ENCODE measurements at places on chromosomes 7 and 10.

- no peak for DNase-seq
These were observed 183.0 kb downstream of the THSD7A start for GRCh38 chr7:11648980-11649379.

DNA sequence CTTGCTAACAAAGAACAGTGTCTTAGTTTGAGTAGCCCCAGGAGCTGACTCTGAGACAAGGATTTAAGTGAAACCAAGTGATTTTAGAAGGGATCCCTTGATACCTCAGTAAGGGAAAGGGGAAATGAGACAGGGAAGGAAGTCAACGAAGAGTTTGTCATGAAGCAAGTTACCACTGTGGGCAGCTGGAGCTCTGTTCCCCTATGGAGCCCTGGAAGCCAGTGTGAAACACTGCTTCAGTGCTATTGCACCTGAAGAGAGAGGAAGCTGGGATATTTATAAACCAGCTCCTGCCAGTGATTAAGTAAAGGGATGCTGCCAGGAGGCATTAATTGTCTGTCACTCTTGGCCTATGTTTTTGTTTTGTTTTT, 58.9 kb upstream of the WAPL start:
- DNase-seq: no peak

- DNase-seq: no peak
These were observed 86.0 kb upstream of the FAM20C start for GRCh38 chr7:106356-106755.

DNA sequence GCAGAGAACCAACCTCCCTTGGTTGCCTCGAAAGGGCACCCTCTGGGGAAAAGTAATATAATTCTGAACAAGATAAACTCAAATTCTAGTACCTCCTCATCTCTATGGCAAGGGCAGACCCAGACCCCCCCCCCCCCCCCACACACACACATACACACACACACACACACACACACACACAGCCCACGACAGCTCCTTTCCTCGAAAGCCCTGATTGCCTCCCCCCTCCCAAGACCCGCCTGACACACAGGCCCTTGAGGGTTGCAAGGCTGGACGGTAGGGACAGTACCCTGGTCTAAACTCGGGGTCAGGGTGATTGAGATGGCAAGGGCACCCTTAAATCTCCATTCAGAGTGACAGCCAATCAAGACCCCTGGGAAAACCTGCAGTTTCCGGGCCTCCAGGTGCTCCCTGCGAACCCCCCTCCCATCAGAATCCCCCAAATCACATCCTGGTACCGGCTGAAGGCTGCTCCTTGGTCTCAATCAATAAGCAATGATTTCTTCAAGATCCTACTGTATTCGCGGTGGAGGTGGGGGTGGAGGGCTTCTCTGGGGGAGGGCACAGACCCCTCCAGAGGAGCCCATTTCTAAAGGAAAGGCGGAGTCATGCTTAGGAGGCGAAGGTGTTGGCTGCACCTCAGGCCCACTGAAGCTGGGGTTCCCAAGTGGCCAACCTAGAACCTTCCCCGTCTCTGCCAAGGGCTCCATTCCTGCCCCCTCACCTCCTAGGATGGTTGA, 100.7 kb downstream of the HIP1 start:
- DNase-seq: no peak

GRCh38 chr10:30013757-30014156, 45.6 kb downstream of the JCAD start:
- DNase-seq: no peak

DNA sequence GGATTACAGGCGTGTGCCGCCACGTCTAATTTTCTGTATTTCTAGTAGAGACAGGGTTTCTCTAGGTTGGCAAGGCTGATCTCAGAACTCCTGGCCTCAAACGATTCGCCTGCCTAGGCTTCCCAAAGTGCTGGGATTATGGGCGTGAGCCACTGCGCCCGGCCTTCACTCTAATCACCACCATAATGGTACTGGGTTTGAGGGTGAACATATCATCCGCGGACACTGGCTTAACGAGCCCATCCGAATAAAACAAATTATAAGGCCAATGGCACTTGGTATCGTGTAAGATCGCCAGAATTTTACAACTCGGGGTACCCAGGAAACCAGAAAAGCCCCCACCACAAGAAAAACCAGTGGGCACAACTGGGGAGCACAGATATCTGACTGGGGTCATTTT, 580 bp downstream of the FAM200A start:
- DNase-seq: no peak

DNA sequence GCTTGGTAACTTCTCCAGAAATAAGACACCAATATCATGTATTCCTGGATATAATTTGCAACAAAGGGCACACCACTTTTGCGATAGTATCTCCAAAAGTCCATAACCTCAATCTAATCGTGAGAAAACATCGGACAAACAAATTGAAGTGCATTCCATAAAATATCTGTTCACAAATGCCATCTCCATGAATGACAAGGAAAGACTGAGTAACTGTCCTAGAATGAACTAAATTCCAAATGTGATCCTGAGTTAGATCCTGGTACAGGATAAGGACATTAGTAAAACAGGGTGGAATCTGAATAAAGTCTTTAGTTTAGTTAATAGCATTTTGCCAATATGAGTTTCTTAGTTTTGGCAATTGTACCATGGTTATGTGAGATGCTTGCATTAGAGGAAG, 384.2 kb downstream of the SUGCT start:
- DNase-seq: no peak

DNA sequence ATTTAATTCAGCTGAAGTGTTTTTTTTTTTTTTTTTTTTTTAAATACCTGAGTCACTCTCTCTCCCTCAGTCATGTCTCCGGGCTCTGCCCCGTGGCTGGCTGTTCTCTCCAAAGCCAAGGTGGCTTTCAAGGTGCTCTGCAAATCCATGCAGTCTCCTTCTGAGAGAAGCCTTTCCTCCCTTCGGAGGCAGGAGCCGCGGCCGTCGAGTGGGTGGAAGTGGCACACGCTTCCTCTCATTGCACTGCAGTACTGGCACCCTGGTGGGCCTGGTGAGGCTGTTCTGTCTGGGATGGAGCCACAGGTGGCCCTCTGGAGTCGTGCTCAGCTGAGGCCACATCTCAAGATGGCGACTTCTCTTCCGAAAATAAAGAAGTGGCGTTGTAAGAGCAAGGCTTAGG, 221.8 kb downstream of the GLRX3 start:
- DNase-seq: no peak

- no peak for DNase-seq
These were observed 20.0 kb downstream of the VKORC1L1 start for GRCh38 chr7:65892835-65893234.

DNA sequence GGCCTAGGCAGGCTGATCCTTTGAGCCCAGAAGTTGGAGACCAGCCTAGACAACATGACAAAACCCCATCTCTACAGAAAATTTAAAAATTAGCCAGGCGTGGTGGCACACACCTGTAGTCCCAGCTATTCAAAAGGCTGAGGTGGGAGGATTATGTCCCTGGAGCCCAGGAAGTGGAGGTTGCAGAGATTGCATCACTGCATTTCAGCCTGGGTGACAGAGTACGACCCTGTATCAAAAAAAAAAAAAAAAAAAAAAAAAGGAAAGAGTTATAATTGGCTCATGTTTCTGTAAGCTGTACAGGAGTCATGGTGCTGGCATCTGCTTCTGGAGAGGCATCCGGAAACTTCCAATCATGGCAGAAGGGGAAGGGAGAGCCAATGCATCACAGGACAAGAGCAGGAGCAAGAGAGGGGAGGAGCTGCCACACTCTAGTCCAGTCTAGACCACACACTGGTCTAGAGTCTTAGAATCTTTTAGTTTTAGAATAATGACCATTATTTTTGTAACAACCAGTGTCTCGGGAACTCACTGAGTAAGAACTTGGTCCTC, 16.8 kb downstream of the DOCK1 start:
- no peak for DNase-seq

DNA sequence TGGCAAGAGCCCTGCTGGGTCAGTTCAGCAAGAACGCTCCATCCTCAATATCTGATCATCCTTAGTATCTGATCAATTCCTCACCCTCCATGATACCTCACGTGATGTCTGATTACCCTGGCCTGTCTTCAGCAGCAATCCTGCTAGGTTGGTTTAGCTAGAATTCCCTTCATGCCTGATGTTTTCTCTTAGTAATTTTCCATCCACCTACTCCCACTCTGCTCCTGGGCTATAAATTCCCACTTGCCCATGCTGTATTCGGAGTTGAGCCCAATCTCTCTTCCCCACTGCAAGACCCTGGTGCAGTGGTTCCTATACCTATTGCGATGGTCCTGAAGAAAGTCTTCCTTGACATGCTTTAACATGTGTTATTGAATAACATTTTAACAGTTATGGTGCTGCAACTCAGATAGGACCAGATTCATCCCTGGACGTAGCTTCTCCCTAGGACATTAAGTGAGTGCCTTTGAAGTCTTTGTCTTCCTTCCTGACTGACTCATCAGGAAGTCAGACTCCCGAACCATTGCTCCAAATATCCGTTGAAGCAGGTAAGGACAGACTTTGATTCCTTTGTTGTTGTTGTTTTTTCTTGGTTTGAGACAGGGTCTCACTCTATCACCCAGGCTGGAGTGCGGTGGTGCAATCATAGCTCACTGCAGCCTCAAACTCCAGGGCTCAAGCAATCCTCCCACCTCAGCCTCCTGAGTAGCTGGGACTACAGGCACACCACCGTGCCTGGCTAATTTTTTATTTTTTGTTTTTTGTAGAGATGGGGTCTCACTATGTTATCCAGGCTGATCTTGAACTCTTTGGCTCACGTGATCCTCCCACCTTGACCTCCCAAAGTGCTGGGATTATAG, 29.4 kb upstream of the CLDN3 start:
- no peak for DNase-seq

DNA sequence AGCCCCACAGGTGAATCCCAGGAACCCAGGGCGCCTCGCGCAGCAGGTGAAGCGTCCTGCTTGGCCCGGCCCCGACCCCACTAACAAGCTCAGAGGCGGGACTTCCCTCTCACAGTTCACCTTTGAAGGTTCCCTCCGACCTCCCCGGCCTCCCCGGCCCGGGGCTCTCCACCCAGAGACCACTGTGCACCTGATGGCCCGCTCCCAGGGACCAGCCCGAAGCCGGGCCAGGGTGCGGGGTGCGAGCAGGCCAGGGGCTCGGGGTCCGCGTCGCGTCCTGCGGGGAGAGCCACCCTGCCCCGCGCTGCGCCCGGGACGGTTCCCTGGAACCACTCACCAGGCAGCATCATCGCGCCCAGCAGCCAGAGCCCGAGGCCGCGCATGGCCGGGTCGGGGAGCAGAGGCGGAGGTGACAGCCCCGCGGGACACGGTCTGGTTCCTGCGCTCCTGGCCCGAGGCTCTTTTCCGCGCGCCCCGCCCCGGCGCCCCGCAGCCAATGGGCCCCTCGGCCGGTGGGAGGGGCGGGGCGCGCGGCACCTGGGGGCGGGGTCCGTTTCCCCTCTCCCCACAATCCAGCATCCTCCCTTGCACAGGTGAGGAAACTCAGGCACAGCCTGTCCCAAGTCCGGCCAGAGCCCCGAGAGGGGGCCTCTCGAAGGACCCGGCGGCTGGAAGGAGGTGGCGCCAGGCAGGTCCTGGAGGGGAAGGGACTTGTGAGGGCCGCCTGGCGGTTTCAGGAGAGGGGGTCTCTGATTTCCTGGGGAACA, at the start of gene ADAM8:
Gene ADAM8, minus strand, starts transcription at position 434 of the 767 bp plus-strand sequence. Its CDS starts 51 bp downstream, at position 383.
- peak; percentile 70 for DNase-seq

GRCh38 chr10:117413928-117414618, 38.8 kb upstream of the PDZD8 start:
- no peak for DNase-seq

DNA sequence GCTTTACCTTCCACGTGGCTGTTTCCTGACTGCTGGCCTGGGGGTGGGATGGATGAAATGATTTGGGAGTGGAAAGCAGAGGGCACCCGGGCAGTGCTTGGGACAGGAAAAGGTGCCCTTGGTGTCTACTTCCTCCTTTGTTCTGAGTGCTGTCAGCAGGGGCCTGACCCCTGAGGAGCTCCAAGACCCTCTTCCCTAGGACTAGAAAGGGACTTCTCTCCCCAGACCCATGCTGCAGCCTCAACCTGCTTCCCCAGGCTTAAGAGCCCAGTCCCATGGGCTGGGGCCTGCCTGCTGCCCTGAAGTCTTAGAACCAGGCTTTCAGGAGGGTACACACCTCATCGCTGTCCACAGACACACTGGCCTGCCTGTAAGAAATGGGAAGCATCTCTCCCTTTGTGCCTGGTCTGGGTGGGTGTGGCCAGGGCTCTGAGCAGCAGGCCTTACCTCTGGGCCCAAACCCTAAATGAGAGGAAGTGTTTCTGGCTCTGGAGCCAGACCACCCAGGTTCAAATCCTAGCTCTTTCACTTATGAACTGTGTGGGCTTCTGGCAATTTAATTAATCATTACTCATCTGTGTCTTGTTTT, 12.9 kb downstream of the CDH23 start:
- no peak for DNase-seq

DNA sequence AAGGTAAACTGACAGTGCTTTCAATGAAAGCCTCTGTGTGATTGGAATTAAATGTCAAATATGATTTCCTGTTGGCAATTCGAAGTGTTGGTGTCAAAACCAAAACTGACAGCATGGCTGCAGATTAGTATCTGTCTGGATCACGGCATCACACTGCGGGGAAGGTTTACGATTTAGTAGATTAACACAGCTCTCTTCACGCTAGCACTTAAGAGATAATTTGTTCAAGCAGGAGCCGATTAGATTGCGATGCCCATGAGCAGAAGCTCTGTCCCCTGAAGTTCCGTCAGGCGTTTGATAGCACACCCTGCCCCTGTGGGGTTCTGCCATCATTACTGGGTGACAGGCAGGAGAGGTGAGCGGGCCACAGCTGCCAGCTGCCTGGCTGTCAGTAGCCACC, 279.5 kb upstream of the AUTS2 start:
- DNase-seq: no peak

DNA sequence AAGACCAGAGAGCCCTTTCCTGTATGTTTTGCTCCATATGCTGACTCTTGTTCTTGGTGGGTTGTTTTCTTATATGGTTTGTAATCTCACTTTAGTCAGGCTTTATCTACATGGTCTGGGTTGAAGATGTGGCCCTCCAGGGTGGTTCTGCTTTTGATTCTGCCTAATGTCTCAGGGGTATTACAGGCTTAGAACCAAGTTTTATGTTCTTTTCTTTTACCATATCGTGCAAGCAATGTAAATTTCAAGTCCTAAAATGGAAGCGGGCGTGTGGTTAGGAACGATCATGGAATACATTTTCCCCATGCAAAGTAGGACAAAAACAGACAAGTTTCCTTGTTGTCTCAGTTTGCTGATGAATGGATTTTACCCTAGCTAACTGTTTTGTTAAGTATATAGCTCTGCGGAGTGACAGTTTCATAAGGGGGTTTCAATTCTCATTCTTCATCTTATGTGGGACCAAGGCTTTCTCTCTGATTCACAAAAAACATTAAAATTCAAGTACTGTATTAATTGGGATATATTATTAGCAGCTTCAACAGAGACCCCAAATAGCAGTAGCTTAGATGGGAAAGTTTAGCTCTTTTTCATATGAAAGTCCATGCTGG, 58.7 kb downstream of the MTURN start:
- no peak for DNase-seq

GRCh38 chr7:69603937-69604494, 5.7 kb downstream of the AUTS2 start:
- DNase-seq: peak; percentile 21

DNA sequence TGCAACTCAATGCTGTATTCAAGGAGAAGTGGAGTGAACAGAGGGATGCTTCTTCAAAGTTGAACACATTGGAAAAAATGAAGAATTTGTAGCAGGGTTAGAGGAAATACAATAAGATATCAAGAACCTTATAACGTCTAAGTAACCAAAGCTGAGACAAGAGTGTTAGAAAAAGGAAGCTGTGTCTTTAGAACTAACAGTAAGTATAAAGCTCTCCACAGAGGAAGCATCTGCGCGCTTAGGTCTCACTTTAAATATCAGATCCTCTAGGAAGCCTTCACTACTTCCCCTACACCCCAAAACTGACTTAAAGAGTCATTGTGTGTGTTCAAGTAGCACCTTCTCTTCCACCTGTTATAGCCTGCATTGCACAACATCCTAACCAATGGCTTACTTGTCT, 43.0 kb downstream of the CH25H start:
- DNase-seq: peak; percentile 11
